Mesendoderm (in vitro differentiated cells): ENCODE measurements at places on chromosomes 6 and 20.

GRCh38 chr6:93176070-93176469 is 243.3 kb downstream of the EPHA7 start:
- DNase-seq: peak; percentile 5

DNA sequence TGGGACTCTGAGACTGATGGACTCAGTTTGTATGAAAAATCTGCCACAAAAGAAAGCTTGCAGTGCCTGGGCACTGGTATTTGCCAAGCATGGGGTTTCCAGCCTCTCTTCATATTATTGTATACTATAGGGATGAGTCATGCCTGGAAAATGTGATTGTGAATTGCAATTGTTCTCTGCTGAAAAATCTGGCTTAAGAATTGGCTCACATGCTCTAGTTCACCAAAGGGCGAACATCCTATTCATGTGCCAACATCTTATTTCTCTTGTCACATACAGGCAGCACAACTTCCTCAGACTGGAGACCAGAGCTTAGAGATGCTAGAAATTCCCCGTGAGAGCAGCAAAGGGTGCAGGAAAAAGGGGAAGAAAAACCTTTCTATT is 103.6 kb upstream of the KCNK16 start:
- DNase-seq: peak; percentile 32

DNA sequence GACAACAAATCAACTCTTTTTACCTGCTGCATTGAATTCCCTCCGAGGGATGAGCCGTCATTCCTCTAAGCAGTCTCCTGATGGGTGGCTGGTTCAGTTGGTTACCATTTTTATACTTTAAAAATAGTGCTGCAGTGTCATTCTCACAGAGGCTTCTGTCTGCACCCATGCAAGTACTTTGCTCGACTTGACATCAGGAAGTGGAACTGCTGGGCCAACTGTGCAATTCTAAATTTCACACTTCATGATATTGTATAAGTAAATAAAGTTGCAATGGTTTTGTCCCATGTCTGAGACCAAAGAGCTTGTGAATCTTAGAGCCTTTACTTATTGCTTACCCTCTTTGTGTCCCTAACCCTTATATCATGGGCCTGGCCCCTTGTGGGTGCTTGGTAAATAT is 2.5 kb downstream of the BTN3A1 start:
- no peak for DNase-seq

GRCh38 chr6:52820198-52820597 is 16.6 kb upstream of the GSTA1 start:
- DNase-seq: no peak

DNA sequence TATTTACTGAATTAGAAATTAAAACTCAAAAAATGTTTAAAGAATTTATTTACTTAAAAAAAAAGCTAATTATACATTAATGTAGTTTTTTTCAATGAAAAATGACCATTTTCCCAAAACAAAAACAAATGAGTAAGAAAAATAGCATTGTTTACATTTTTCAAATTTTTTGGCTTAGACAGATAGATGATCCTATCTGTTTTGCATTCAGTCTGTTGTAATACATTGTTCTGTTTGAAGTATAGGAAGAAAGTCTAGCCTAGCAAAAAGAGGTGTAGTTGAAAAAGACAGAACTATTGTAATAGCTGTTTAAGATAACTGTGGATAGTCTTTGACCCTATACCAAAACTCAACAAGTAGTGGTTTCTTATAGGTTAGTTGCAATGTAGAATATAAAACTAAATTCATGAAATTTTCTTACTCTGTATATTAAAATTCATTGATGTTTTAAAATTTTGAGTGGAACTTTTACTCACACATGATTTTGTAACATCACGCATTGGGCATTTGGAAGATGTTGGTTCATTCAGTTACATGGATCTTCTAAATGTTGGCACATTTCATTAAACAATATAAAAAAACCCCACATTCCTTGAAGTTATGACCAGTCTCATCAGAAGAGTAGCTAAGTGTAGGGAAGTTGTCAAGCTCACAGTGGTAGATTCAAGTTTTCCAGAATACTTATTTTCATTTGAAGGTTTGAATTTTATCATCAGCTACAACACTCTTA is 62.0 kb downstream of the KCNS1 start:
- no peak for DNase-seq
